ENCODE measurements at places on chromosomes 7 and 10. TPM values are rescaled to one million over a fixed set of nuclear protein-coding genes. Genes with fewer than 3 reads are reported as not detected.

PTN gene
- not detected for total RNA-seq

- DNase-seq, result no peak
Measured at GRCh38 chr10:44333511-44333910, 51.4 kb downstream of the CXCL12 start.

DNA sequence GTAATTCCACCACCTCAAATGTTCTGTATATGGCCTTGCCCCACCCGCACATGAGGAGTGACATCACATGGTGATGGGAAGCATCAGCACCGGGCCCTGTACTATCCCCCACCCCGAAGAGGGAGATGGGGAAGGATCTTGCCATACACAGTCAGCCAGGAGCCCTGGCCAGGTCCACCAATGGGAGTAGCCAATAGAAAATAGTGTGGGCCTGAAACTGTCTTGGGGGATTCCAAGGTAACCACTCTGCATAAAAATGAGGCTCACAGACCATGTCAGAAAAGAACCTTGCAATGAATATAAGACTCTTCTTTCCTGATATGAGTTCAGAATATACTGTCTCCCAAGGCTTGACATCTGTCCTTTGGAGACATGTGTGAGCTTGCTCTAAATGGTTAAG is 51.1 kb downstream of the ADRB1 start:
- DNase-seq, result no peak

DNA sequence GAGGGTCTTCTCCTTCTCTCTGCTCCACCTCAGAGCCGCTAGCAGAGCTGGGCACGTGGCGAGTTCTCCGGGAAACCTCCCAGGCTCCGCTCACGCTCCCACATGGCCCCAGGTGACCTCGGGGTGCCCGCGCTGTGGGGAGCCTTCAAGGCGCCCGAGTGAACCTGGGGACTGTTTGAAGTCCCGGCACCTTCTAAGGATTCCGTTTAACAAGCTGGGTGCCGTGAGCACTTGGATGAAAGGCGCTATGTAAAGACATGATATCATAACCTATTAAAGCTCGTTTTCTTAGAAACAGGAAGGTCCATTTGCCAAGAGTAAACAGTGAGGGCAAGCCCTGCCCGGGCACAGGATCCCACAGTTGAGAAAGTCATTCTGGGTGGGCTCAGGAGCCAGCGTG is 15.8 kb upstream of the MYL10 start:
- DNase-seq, result no peak

- no peak for DNase-seq
Measured at GRCh38 chr7:97845622-97846203, 26.5 kb downstream of the ASNS start.

Data from activated T-cell treated with anti-CD3 and anti-CD28 coated beads, Interleukin-2, amount 50 U/mL, for 4 hours (primary cell).